Hematopoietic multipotent progenitor cell treated with erythropoietin and hydrocortisone succinate and interleukin-3 and kit ligand, for 8 days (in vitro differentiated cells): ENCODE measurements at places on chromosomes 11 and 22.

DNA sequence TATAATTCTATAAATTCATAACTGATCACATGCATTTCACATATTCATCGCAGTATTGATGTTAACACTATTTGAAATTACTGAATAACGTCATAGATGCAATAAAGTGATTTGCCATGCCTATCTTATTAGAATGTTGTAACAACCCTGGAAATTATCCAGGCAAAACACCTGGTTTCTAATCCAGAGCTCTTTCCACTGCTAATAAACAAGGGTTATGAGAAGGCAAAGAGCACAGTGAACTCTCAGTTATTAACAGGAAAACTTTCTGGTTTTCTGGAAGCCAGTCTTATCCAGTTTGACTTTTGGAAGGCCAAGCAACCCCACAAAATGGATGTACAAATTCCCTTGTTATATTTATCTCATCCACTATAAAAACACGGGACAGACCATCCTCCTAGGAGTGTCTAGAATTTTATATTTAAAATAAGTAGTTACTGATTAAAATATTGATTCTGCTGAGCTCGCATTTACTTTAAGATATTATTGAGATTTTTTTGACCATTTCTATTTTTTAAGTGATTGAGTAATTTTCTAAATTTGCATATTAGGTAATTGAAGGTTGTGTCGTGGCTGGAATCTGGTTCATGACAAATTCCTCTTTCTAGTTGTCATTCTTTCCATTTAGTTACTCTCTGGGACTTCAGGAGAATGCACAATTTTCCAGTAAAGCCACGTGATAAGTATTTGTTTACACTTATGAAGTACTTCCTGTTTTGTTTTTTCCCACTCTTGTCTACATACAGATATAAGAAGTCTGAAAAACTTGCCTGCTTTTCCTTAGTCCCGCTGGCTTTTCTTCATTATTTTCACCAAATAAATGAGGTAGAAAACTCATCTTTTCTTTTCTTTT lies 47.9 kb downstream of the DCUN1D5 start:
- no peak for DNase-seq

DNA sequence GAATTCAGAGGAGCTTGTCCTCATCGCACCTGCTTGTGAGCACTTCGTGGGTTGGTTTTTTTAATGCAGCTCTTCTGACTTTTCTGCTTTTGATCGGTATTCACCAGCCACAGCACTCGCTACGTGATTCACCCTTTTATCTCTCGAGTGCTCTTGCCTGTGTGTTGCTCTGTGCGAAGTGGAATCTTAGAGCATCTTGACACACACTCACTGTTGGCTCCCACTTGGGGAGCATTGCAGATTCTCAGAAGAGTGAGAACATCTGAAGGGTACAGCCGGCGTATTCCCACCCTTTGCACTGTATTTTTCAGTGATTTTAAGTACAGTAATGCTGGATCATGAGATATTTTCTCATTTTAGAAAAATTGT lies 10.9 kb downstream of the TNNT3 start:
- peak; percentile 69 for DNase-seq

GRCh38 chr11:12430954-12431595 lies 53.7 kb downstream of the PARVA start:
- DNase-seq, result no peak

GRCh38 chr11:11387622-11388305 lies 34.7 kb upstream of the CSNK2A3 start:
- DNase-seq, result no peak

DNA sequence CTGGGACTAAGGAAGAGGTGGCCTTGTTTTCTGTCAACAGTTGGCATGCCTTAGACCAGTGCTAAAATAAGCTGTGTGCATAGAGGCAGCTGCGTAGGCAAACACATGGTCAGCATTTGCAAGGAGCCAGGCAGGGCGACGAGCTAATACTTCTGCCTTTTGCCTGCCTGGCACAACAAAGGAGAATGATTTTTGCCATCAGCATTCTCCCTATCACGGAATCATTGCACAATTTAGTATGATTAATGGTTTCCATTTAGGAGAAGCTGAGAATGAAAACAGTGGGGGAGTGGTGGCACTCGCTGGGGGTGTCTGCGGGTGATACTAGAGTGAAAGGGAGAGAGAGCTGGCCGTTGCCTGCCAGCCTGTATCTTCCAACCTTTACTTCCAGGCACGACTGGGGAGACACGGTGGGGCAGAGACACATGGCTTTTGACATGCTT lies 336.0 kb downstream of the CADM1 start:
- no peak for DNase-seq

DNA sequence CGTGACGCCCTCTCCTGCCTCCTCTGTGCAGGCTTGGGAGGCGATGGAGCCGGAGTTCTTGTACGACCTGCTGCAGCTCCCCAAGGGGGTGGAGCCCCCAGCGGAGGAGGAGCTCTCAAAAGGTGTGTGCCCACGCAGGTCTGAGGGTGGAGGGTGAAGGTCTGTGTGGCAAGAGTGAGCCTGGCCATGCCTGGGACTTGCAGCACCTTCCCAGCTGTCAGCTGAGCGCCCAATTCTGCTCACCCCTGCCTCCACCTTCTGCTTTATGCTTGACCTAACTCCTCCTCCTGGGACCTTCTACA lies 2.5 kb downstream of the PARVG start:
- DNase-seq, result no peak

- DNase-seq, result no peak
Observed at GRCh38 chr11:39542460-39542859, 1917.0 kb downstream of the LRRC4C start.

GRCh38 chr11:105665281-105665680 lies 55.4 kb downstream of the GRIA4 start:
- DNase-seq, result no peak

DNA sequence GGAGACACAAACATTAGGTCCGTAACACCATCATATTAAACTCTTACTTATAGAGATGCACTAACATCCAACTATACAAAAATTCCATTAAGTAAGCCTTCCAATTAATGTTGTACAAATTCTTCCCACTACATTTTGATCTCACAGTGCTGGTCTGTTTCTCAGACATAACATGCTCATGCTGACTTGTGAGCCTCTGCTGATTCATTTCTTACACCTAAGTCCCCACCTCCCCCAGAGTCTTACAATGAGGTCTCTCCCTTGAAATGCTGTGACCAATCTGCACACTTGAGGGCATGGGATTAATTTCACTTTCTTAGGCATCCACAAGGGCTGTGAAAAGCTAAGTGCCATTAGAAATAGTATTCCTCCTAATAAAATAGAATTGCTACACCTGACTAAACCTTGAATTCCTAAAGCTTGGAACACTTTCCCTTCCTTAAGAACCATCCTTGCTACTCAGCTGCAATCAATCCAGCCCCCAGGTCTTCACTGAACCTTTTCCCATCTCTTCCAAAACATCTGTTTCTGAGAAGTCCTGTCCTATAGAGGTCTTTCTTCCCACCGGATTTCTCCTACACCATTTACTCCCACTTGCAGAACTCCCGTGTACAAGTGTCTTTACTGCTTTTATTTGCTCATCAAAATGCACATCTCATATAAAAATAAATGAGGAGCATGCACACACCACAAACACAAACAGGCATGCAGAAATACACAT lies 2.0 kb downstream of the HBG1 start:
- peak; percentile 69 for DNase-seq

- no peak for DNase-seq
Observed at GRCh38 chr11:79078999-79079398, 361.8 kb downstream of the TENM4 start.

GRCh38 chr11:92477686-92478085 lies 253.1 kb downstream of the FAT3 start:
- DNase-seq, result no peak

GRCh38 chr11:2102132-2102882 lies 36.9 kb downstream of the IGF2 start:
- DNase-seq, result no peak

DNA sequence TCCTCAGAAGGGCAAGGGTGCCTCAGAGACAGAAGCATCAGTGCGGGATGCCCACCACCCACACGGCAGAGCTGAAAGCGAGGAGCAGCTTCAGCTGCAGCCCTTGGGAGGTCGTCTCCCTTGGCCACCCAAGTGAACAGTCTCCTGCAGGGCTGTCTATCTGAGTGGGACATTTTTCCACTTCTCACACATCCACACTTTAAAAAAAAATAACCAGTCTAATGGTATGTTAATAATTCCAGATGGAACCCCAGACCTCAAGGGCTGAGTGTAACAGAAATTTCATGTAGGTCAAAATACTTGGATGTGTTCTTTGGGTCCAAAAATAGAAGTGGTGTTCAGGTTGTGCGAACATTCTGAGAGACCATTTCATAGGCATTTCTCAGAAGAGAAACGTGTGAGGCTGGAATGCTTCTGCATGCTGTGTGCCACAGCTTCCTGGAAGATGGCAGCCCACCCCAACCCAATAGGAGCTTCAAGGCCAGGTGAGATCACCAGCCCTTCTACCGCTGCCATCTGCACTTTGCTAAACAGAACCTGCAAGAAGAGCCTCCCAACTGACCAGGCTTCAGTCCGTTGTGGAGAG lies 623.2 kb downstream of the OPCML start:
- no peak for DNase-seq

GRCh38 chr11:7494086-7494745 lies 8.9 kb downstream of the OLFML1 start:
- peak; percentile 82 for DNase-seq

DNA sequence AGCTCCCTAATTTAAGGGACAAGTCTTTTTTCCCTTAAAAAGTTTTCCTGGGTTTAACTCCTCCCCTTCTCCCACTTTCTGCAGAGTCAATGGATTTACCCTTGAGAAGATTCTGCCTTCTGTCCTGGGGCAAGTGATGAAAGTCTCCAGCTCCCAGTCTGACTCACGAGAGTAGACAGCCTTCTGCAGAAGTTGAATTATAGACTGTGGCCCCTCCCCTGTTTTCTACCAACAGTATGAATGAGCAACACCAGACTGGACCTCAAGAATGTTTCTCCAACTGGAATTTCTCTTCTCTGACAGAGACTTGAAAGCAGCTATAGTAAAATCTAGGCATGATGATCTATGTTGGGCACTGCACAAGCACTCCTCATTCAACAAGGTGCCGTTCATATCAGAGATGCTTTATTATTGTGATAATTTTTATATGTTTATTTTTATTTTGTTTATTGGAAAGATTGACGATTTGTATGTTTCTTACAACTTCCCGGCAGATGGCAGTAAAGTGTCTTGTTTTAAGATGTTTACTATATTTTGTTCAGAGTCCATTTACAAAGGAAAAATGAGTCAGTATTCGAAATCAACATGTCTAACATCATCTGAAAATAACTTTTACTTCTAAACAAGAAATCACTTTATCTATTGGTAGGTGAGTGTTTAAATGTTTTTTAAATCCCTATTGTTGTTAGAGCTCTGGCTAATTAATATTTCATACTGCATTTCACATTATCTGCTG lies 56.6 kb downstream of the LMO2 start:
- DNase-seq, result peak; percentile 62

- no peak for DNase-seq
Observed at GRCh38 chr11:84962018-84962417, 665.1 kb downstream of the DLG2 start.

- peak; percentile 87 for DNase-seq
Observed at GRCh38 chr11:59551659-59552521, 40.6 kb downstream of the OR4D9 start.
